Fibroblast of skin of right biceps (primary cell): ENCODE measurements at places on chromosomes 2 and 18.

- DNase-seq = peak; percentile 16
Measured at GRCh38 chr2:51165534-51166260, 133.8 kb upstream of the NRXN1 start.

DNA sequence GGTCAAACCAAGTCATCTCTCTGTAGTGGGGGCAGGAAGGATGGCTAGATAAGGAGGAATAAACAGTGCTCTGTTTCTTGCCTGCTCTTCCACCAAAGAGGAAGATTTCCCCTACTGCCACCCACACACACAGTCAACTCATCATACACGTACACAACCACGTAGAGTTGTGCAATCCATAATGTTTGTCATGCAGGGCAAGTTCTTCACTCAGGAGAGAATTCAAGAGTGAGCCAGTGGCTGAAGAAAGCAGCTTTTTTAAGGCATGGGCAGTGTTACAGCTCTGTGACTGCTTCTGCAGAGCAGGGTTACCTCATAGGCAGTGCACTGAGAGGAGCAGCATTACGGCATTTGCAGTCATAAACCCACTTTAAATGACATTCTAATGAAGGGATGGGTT is 283.0 kb downstream of the RND3 start:
- peak; percentile 77 for DNase-seq

- no peak for DNase-seq
Measured at GRCh38 chr2:179661986-179662385, 199.4 kb downstream of the ZNF385B start.

- DNase-seq = no peak
Measured at GRCh38 chr2:119480718-119481142, 43.6 kb downstream of the SCTR start.

- peak; percentile 65 for DNase-seq
Measured at GRCh38 chr18:9684881-9685614, 23.1 kb upstream of the RAB31 start.

DNA sequence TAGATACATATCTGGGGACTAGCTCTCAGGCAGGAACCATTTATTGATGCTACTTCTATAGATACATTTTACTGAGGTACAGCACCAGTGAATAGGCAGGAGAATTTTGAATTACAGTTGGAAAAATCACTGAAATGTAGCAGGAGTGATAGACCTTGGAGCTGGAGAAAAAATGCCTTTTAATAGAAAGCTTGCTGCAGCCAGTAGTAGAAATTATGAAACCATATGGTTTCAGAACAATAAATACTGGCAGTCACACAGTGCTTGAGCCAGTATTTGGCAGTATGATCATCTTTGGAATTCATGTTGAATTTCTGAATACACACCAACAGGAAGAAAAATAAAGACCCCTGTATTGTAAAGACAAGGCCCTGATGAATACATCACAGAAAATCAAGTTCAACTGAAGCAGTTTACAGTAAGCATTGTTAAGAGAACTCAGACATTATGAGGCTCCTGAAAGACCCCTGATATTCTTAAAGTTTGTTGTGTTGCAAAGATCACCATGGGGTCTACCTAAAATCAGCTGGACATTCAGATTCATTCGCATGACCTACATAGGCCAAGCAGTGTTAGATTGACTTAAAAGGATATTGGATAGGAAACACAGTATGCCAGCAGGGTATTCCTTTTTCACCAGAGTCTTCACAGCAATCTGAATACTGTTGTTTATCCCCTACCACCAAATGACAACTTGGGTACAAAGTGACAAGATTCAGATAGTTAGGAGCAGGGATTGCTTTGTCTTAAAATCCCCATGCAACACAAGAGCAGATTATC is 139.0 kb downstream of the EHBP1 start:
- DNase-seq = no peak

DNA sequence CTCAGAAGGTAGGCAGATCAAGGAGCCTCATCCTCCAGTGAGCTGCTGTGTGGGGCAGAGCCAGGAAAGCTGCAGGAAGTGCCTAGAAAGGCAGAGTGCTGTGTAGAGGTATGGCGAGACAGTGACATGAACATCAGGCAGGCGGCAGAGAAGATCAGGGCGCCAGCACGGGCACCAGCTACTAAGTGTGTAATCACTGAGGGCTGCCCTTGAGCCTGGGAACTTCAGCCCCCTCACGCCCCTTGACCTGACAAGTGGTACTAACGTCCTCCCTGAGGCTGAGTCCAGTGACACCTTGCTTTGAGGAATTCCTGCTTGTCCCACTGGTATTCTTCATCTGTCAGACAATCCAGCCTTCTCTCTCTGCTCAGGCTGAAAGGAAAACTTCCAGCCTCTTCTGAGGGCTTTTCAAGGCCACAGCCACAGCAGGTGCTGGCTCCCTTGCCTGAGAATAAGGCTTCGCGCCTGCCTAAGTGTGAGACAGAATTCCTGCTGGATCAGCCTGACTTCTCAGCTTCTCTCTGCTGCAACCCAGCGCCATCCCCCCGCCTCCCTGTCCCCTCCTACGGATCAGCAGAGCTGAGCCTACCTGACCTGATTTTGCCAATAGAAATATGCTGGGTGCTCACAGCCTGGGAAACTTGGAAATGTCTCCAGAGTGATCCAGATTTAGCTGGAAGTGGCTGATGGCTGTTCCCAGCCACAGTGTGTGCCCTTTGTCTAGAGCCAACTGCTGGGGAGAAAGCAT is 148.0 kb downstream of the SMAD7 start:
- DNase-seq = no peak

GRCh38 chr2:98543214-98543613 is 65.1 kb downstream of the COA5 start:
- DNase-seq = no peak

- DNase-seq = no peak
Measured at GRCh38 chr18:2302012-2302411, 269.3 kb downstream of the METTL4 start.

DNA sequence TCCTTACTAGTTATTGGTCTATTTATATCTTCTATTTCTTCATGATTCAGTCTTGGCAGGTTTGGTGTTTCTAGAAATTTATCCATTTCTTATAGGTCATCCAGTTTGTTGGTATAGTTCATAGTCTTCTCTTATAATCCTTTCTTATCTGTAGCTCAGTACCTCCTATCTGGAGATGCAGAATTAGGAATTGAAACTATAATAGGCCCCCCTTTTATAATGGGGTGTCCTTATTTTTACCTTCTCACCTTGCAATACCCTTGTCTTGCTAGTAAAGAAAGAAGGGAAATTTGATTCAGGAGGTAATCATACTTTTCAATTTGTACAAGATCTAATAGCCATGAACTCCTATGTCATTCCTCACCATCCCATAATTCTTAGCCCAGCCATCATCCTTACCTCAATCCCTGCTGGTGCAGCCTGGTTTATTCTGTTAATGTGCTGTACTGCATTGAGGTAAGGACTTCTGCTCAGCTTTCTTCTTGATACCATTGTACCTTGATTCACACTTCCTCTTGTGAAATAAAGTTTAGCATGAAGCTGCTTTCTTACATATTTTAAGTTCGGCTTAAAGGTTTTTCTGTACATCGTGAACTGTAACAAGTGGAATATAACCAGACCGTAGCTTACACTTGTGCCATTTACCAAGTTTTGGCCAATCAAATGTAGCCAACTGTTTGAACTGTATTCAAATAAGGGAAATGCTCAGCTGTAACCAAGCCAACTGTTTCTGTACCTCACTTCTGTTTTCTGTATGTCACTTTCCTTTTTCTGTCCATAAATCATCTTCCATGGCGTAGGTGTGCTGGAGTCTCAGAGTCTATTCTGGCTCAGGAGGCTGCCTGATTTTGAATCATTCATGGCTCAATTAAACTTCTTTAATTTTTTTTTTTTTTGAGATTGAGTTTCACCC is 40.1 kb upstream of the PTH2R start:
- DNase-seq = no peak

DNA sequence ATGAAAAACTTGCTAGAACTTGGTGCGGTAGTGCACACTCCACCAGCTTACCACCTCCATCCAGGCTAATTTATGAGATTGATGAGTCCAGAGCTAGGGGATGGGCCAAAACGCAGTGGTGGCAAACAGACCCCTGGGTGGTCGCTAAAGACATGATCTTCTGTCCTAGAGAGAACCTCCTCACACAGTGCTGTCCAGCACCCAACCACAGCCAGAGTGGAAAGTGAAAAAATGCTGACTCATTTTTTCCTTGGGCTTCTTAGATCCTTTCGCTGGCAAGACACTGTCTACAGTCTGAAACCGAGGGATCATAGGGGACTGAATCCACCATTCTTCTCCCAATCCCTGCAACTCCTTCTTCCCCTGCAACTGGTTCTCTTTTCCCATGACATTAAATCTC is 4.1 kb downstream of the ANTXR1 start:
- DNase-seq = peak; percentile 76

DNA sequence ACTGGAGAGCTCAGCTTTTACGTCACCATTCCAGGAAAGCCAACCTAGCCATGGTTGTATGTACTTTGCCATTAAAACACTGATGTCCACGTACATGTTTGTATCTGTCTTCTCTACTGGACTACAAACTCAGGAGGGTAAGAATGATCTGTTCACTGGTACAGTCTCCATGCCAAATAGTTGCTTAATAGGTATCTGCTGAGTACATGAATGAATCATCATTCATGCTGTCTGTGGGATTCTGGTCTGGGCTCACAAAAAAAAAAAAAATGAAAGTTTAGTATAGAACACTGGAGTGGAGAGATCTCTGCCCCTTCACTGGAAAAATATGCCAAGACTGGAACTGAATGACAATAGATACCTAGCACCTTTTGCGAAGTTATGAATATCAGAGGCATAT is 102.6 kb upstream of the ITGA4 start:
- peak; percentile 84 for DNase-seq

GRCh38 chr2:98520806-98521205 is 76.1 kb downstream of the INPP4A start:
- no peak for DNase-seq

- peak; percentile 48 for DNase-seq
Measured at GRCh38 chr2:208042041-208042440, 16.7 kb upstream of the PLEKHM3 start.

- no peak for DNase-seq
Measured at GRCh38 chr2:95531254-95531771, 46.8 kb upstream of the TRIM43B start.

DNA sequence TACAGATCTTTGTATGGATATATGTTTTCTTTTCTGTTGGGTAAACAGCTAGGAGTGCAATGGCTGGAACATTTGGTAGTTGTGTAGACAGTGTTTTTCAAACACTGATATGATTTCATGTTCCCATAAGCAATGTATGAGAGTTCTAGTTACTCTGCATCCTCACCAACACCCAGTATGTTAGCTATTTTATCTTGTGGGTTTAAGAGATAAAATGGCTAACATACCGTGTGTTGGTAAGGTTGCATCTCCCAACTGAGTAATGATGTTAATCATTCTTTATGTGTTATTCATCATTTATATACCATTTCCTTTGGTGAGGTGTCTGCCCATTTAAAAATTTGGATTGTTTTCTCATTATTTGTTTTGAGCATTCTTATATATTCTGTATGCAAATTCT is 65.7 kb downstream of the LYPD6B start:
- peak; percentile 30 for DNase-seq

DNA sequence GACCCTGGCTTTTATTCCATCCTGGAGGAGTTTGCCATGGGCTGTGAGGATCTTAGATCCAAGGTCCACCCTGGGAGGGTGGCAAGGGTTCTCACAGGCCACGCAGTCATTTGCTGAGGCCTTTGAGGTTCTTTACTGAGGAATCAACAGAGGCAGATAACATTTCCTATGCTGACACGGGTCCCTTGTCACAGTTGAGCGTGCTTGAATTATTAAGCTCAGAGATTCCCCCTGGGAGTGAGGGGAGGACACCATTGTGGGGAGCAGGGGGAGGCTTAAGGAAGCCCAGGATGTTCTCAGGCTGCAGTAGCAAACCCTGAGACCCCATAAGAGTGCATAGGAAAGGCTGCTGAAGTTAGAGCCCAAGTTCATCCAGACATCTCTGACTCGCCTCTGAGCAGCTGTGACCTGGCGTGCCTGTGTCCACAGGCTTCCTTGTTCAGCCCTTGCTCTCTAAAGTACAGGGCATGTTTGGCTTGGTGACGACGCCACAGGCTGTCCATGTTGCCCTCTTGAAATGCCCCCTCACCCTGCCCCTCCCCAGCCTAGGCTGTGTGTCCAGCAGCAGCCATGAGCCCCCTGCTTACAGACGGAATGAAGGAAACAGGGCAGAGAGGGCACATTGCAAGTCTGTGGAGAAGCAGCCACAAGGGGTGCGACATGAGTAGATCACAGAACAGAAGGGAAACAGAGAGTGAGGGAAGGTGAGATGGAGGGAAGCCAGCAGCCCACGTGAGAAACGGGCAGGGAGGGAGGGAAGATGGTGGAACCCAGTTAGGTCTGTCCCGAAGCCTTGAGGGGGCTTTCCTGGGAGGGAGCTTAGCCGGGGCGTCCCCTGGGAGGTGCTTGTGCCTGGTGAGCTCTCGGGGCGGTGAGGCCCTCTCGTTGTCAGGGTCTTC is 34.0 kb downstream of the NAPG start:
- no peak for DNase-seq

DNA sequence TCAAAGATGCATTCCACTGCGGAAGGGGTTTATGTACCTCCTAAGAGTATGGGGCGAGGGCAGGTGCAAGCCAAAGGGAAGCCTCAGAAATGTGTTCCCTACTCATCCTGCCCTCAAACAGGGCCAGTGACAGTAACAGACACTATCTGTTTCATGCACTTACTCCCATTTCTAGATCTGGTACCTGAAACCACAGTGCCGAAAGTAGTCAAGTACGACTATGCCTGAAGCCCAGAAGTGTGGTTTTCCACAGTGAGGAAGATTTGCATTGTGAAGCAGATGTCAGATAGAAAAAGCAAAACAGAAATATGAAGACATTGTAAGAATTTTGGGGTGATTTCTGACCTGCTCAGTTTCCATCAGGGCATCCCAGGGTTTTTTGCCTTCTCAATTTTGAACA is 748.7 kb downstream of the RNF144A start:
- no peak for DNase-seq

DNA sequence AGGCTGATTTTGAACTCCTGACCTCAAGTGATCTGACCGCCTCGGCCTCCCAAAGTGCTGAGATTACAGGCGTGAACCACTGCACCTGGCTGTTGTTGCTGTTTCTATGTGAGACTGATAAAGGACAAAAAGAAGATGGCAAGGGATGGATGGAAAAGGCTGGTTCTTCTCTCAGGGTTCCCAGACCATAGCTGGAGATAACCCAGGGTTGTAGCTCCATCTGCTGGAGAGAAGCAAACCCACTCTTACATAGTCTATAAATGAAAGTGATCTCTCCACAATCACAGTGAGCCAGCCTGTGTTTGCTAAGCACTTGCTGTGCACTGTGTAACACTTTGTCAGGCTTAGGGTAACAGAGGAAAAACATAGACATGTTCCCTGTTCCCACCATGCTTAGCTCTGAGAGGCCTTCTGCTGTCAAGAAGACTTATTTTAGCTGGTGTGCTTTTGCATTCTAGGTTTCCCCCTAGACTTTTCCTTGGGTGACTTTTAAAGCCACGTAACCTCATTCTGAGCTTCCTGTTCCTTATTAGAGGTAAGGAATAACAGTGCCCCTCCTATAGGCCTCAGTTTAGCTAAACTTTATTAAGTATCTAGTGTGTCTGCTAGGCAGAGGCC is 49.7 kb downstream of the LIMS1 start:
- peak; percentile 80 for DNase-seq

DNA sequence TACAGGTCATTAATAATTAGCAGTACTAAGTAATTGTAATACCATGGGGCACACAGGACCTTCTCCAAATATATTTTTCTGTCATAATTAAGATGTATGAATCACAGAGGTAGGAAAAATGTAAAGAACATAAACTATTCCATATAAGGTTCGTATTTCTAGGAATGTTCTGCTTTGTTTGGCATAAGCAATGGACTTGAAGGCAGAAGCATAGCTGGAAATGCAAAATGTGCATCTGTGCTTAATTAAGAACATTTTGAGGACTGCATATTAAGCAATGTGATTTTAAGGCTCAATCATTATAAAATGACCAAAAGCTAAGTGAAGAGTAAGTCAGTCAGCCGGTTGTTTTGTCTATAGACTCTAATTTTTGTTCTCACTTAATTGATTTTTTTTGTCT is 123.2 kb downstream of the RBM43 start:
- DNase-seq = peak; percentile 83
